Cardiac muscle cell (in vitro differentiated cells and primary cell): ENCODE measurements at places on chromosomes 2 and 18. TPM values are rescaled to one million over a fixed set of nuclear protein-coding genes. Genes with fewer than 3 reads are reported as not detected.

ZBTB7C gene
- 5.5 and 6.2 TPM in 2 replicates for total RNA-seq

FBLN7 gene
- 1.3 and 4.7 TPM in 2 replicates for total RNA-seq

KRTCAP3 gene
- total RNA-seq, result 1.3 and 2.8 TPM in 2 replicates

HOXD1 gene
- total RNA-seq, result not detected in 2 replicates

ARHGAP28 gene
- 19.3 and 23.7 TPM in 2 replicates for total RNA-seq

CCDC74A gene
- 6.3 and 20.6 TPM in 2 replicates for total RNA-seq

TBR1 gene
- 0.25 and 0.48 TPM in 2 replicates for total RNA-seq

DNA sequence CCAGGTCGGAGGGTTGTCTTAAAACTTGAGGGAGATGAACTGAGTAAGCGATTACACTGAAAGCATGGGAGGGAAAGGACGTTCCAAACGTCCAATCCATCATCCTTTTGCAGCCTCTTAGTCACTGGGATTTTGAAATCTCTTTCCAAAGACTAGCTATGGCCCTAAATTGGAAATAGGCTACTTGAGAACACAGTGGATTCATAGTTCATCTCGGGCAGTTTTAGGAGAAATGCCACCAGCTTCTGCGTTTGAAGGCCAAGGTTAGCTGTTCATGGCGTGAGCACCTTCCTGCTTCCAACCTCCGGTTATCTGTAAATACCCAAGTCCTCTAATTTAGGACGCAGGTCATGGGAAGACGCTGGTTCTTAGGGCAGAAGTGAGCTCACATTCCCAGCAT is 821 bp upstream of the EML6 start:
- peak; percentile 17 for DNase-seq
- no peaks in the 10 kb centered on the region for H3K36me3 ChIP-seq
- H3K4me3 ChIP-seq, result peak overlapping the region; percentile 90
- peaks cover 72% of the 10 kb centered on the region for H3K27me3 ChIP-seq
- H3K4me1 ChIP-seq, result no peaks in the 10 kb centered on the region

GRCh38 chr2:138782383-138782782 is 2.2 kb upstream of the NXPH2 start:
- DNase-seq, result no peak
- H3K27ac ChIP-seq, result no peak overlapping the region
- peaks cover 13% of the 10 kb centered on the region for H3K4me1 ChIP-seq
- peaks cover 53% of the 10 kb centered on the region for H3K27me3 ChIP-seq
- no peaks in the 10 kb centered on the region for H3K36me3 ChIP-seq
- no peak overlapping the region for H3K4me3 ChIP-seq

GRCh38 chr18:56393870-56394269 is 244.5 kb downstream of the TXNL1 start:
- no peak overlapping the region for H3K27ac ChIP-seq
- no peak overlapping the region for H3K4me3 ChIP-seq
- no peak for DNase-seq
- H3K4me1 ChIP-seq, result no peaks in the 10 kb centered on the region

GRCh38 chr2:159010340-159010739 is 41.9 kb downstream of the TANC1 start:
- no peak for DNase-seq
- no peaks in the 10 kb centered on the region for H3K36me3 ChIP-seq
- peaks cover 21% of the 10 kb centered on the region for H3K4me1 ChIP-seq
- no peak overlapping the region for H3K4me3 ChIP-seq
- no peaks in the 10 kb centered on the region for H3K27me3 ChIP-seq

DNA sequence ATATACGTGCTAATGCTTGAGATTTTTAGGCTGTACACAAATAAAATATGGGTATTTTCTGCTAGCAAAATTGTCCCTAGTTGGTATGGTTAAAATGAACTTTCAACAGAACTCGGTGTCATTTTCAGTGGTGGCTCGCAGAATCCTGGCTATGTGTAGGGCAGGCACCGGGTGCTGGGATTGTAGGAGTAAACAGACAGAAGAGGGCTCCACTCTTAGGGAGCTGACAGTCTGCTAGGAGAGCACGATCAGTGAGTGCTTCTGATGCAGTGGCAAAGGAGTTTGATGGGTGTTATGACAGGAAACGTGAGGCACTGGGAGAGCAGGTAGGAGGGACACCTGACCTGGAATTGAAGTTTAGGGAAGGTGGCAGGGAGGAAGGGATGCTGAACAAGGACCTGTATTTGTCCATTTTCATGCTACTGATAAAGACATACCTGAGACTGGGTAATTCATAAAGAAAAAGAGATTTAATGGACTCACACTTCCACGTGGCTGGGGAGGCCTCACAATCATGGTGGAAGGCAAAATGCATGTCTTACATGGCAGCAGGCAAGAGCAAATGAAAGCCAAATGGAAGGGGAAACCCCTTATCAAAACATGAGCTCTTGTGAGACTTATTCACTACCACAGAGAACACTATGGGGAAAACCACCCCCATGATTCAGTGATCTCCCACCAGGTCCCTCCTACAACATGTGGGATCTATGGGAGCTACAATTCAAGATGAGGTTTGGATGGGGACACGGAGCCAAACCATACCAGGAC is 105.4 kb upstream of the LCLAT1 start:
- H3K4me1 ChIP-seq, result no peaks in the 10 kb centered on the region
- H3K36me3 ChIP-seq, result no peaks in the 10 kb centered on the region
- DNase-seq, result no peak
- no peak overlapping the region for H3K27ac ChIP-seq

DNA sequence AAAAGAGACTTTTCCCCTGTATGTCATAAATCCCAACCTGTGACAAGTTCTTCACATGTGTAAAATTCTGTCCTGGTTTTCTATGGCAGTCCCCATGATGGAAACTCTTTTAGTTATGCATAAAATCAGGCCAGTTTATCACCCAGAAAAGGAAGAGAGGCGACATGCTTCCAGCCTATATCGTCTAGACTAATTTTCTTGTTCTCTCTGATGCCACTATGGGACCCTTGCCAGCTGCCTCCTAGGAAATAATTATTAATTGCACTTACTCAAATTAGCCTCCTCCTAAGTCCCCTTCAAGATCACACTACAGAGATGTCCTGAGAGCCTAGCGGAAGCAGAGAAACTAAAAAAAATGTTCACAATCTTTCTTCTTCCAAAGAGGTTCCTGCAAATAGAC is 722.4 kb downstream of the NRXN1 start:
- DNase-seq, result no peak
- no peak overlapping the region for H3K4me3 ChIP-seq
- H3K36me3 ChIP-seq, result no peaks in the 10 kb centered on the region
- no peaks in the 10 kb centered on the region for H3K4me1 ChIP-seq
- no peaks in the 10 kb centered on the region for H3K27me3 ChIP-seq
- H3K27ac ChIP-seq, result no peak overlapping the region

- H3K4me3 ChIP-seq, result no peak overlapping the region
- no peak for DNase-seq
- H3K27me3 ChIP-seq, result no peaks in the 10 kb centered on the region
- H3K36me3 ChIP-seq, result peaks cover 39% of the 10 kb centered on the region
- no peak overlapping the region for H3K27ac ChIP-seq
Measured at GRCh38 chr2:117949806-117950205, 64.1 kb downstream of the CCDC93 start.

GRCh38 chr2:96888072-96889011 is 18.5 kb upstream of the SEMA4C start:
- peaks cover 27% of the 10 kb centered on the region for H3K4me1 ChIP-seq
- no peaks in the 10 kb centered on the region for H3K27me3 ChIP-seq
- H3K27ac ChIP-seq, result no peak overlapping the region
- no peak for DNase-seq

DNA sequence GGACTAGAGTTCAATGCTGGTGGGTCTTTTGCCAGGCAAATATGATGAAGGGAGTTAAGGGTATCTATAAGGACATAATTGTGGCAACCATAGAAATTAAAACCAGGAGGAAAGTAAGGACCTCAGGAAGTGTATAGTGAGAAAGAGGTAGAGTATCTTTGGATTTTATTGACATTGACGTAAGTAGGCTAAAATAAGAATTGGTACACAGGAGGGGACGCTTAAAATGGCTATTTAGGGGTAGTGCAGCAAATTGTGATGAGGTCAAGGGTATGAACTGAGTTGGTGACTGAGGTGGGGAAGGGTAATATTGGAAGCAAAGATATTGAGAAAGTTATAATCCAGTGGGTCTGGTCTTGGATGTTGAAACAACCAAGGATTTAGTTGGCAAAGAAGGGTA is 42.7 kb downstream of the MARCHF7 start:
- no peaks in the 10 kb centered on the region for H3K27me3 ChIP-seq
- no peak overlapping the region for H3K4me3 ChIP-seq
- H3K36me3 ChIP-seq, result peaks cover 56% of the 10 kb centered on the region
- DNase-seq, result no peak

DNA sequence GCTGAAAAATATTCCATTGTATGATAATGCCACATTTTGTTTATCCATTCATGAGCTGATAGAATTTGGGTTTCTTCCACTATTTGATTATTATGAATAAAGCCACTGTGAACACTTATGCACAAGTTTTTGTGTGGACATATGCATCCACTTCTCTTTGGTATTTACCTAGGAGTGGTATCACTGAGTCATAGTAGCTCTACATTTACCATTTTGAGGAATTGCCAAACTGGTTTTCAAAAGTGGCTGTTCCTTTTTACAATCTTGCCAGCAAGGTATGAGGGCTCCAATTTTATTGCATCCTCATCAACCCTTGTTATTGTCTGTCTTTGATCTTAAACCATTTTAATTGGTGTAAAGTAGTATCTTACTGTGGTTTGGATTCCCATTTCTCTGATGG is 13.3 kb upstream of the EHBP1 start:
- H3K27me3 ChIP-seq, result no peaks in the 10 kb centered on the region
- H3K4me3 ChIP-seq, result no peak overlapping the region
- no peak overlapping the region for H3K27ac ChIP-seq
- no peak for DNase-seq
- H3K4me1 ChIP-seq, result no peaks in the 10 kb centered on the region

- DNase-seq, result no peak
- no peak overlapping the region for H3K4me3 ChIP-seq
Measured at GRCh38 chr2:32849456-32850194, 97.1 kb upstream of the LTBP1 start.

- H3K36me3 ChIP-seq, result no peaks in the 10 kb centered on the region
- no peak for DNase-seq
- H3K27me3 ChIP-seq, result no peaks in the 10 kb centered on the region
- H3K4me3 ChIP-seq, result no peak overlapping the region
Measured at GRCh38 chr2:71629771-71630453, 176.6 kb downstream of the DYSF start.

- H3K36me3 ChIP-seq, result no peaks in the 10 kb centered on the region
- no peak overlapping the region for H3K27ac ChIP-seq
- no peaks in the 10 kb centered on the region for H3K4me1 ChIP-seq
- H3K27me3 ChIP-seq, result no peaks in the 10 kb centered on the region
- H3K4me3 ChIP-seq, result no peak overlapping the region
- no peak for DNase-seq
Measured at GRCh38 chr2:2180446-2180845, 150.6 kb downstream of the MYT1L start.

DNA sequence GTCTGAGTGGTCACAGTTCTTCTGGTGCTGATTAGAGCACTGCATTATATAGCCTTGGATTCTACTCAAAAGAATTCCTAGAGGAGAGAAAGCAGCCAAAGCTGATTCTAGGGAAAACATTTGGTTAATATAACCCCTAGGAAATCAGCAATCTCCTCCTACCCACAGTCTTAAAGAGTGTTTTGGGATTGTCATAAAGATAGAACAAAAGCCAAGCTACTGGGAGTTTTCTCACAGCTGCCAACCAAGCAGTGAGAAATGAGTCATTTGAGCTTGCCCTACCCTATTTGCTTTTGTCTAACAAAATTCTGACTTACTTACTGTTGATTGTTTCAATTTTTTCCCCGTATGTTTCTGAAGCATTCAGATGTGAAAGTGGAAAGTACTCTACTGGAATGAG is 469.3 kb downstream of the PLCL1 start:
- H3K4me1 ChIP-seq, result no peaks in the 10 kb centered on the region
- DNase-seq, result no peak
- H3K4me3 ChIP-seq, result no peak overlapping the region

DNA sequence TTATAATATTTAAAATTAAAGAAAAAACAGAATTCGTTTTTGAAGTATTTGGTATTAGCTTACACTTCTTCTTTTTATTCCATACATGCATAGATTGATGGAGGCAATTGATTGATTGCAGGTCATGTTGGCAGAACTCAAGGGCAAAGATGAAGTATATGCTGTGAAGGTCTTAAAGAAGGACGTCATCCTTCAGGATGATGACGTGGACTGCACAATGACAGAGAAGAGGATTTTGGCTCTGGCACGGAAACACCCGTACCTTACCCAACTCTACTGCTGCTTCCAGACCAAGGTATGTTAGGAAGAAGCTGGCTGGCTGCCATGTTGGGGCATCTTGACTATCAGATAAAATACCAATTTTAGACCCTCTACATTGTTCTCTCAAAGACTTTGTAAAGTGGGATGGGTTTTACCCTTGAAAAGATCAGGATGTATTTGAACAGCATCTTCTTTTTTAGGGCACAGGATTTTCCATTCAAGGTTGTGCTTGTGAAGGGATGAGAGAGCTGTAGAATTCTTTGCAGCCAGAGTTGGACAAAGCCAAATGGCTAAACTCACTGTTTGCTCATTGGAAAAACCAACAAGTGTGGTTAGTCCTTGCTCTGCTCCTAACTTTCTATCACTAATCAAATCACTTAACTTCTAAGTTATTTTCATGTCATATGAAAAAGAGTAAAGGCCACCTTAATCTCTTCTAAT is 286.8 kb upstream of the EPAS1 start:
- no peaks in the 10 kb centered on the region for H3K27me3 ChIP-seq
- peaks cover 4% of the 10 kb centered on the region for H3K36me3 ChIP-seq
- H3K4me1 ChIP-seq, result no peaks in the 10 kb centered on the region
- H3K4me3 ChIP-seq, result no peak overlapping the region

DNA sequence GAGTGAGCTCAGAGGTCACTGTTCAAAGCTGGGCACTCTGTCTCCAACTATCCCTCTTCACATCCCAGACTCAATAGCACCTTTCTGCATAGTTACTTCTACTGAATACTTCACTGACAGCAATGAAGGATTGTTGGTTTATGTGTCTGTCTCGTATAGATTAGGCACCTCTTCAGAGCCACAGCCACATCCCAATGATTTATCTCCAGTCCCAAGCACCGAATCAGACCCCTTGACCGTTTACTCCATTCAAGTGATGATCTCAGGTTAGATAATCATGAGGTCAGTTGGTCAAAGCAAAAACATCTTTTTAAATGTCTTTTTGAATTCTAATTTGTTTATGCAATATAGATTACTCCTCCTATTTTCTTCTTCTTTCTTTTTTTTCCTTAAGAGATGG is 14.7 kb downstream of the NEDD4L start:
- no peaks in the 10 kb centered on the region for H3K36me3 ChIP-seq
- H3K4me3 ChIP-seq, result no peak overlapping the region
- H3K27me3 ChIP-seq, result no peaks in the 10 kb centered on the region
- DNase-seq, result no peak
